Renal pelvis (tissue), 12 donors: ENCODE measurements at places on chromosomes 12 and 14.

DNA sequence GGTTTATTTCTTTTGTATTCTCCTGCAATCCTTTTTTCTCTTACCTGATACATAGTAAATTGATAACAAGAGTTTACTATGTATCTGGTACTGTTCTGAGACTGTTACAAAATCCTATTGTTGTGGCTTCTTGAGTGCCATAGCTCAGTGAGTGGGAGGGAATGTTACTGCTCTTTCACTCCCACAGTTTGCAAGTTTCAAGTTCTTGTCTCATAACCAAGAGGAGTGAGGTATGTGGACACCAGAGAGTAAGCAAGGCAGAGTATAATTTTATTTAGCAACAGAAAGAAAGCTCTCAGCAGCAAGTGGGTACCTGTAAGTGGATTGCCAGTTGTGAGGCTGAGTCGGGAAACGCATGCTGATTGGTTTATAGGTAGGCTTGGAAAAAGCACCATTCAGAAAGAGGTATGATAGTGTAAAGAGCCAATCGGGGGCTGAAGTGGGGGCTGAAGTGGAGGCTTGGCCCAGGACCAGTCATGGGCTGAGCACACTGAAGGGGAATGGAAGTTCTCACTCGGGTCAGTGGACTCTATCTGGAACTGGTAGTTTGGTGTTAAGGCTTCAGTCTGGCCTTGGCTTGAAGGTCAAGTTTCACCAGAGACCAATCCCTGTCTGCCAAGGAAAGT lies 850.8 kb downstream of the TMTC2 start:
- no peak for DNase-seq

DNA sequence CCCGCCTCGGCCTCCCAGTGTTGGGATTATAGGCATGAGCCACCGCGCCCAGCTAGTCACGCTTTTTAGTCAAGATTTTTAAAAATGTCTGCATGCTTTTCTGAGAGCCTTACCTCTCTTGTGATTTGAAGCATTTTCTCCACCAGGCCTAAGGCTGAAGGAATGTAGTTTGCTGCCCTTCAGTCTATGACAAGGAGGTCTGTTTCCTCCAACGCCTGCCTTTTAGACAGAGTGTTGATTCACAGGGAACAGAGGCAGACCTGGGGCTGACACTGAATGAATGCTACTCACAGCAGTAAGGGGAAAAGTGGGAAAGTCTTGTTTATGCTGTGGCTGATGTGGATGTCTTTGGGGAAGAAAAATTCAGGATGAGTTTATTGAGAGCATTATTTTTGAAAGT lies 27.2 kb upstream of the MDM2 start:
- DNase-seq: no peak

DNA sequence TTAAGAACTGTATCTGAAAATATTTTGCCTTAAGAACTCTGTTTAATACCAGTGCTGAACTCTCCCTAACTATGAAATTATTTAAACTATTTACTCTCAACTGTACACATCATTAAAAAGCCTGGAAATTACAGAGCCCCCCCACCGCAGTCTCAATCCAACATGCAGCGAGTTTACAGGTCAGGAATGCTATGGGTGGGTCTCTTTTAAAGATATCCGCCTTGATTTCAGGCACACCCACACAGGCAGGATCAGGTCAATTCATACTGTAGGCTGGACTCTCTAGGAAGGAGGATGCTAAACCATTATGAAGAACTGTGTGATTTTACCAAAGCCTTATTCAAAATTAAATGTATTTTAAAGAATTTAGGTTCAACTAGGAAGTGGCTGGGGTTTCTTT lies 16.5 kb downstream of the SPTLC2 start:
- no peak for DNase-seq

GRCh38 chr12:77060883-77061240 lies 4.5 kb downstream of the E2F7 start:
- no peak for DNase-seq

DNA sequence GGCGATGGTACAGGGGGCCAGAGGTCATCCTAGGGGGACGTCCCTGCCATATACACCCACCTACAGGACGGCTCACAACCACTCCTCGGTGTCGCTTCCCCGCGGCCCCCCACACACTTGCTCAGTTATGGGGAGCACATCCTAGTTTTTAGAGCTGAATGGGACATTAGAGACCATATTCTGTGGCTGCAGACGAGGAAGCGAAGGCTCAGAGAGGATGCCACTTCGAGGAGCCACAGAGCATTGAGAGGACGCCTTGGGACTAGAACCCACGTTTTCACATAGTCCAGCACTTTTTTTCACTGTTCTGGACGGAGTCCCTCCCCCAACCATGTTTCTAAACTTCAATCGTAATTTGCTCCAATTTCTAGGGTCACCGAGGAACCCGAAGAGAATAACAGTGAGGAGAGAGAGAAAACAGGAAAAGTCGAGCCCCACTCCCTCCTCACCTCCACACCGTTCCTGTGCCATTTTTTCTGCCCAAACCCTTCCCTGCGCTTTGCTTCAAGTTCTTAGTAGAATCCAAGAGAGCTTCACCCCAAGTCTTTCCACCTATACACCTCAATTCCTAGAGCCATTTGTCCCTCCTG lies 641 bp upstream of the ASCL1 start:
- no peak for DNase-seq
